ENCODE measurements at places on chromosomes 4 and X.

DNA sequence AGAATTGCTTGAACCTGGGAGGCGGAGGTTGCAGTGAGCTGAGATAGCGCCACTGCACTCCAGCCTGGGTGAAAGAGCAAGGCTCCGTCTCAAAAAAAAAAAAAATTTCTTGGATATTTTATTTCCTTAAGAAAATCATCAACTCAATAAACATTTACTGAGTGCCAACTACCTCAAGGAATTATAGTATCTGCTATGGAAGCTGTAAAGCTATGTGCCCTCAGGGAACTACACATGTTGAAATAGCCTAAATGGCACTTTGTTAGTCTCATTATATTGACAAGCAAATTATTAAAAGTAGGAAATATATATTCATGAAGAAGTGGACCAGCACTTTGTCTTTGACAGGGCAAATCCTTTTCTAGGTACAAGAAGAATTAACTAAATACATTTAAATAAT lies 40.8 kb downstream of the ELOVL6 start:
- no peak for DNase-seq

GRCh38 chr4:143417679-143418403 lies 81.2 kb downstream of the GAB1 start:
- no peak for DNase-seq

GRCh38 chr4:68535974-68536373 lies 40.1 kb downstream of the UGT2B17 start:
- DNase-seq, result no peak

DNA sequence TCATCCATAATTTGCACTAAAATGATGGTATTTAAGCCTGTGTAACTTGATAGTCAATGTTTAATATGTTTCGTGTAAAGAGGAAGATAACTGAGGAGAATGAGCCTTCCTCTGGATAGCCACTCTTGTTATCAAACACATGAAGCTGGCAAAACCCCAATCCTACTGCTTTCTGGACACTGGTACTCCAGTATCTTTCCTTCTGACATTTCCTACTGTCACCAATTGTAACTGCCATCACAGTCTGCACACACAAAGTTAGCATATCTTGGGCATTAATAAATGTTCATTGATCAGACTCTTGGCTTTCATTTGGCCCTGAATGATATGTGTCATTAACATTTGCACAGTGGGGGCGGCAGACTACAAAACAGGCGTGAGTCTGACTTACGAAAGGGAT lies 419.1 kb downstream of the TMA16 start:
- DNase-seq, result no peak

DNA sequence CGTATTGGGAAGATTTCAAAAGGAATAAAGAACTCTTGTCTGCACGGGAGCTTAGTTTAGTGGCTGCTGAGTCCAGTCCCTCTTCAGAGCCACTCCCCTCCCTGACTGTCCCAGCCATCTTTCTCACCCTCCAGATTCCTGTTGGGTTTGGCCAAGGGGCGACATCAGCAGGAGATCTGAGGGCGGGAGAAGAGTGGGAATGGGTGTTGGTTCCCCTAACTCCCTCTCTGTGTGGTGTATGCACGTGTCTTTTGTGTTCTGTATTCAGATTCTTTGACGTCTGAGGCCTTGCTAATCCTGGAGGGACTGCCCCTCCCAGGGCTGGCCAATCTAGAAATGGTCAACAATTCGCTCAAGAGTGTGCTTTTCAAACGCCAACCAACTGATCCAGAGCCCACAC lies 37.4 kb downstream of the CYTL1 start:
- DNase-seq, result no peak

GRCh38 chrX:136616987-136617685 lies 30.8 kb upstream of the CD40LG start:
- no peak for DNase-seq
